ENCODE measurements at places on chromosomes 11 and 22.

GRCh38 chr22:22156716-22157347 is 87.8 kb upstream of the VPREB1 start:
- peak; percentile 84 for DNase-seq

- no peak for DNase-seq
These were observed 3.1 kb downstream of the FAM118A start for GRCh38 chr22:45312856-45313255.

DNA sequence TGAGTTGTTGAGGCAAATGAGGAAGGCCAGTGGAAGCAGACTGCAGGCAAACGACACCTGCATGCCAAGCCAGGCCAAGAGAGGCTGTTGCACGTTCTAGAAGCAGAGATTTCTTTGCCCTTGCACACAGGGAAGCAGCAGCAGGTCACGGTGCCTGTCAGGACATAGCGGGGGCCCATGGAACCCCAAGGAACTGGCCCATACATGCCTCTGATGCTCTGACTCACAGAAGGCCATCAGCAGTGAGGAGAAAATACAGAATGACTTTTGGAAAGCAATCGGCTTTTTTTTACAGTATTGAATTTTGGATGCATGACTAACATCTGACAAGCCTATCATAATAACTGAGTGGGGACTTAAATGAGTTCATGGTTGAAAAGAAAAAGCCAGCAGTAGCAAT is 123.9 kb downstream of the MPPED1 start:
- no peak for DNase-seq

DNA sequence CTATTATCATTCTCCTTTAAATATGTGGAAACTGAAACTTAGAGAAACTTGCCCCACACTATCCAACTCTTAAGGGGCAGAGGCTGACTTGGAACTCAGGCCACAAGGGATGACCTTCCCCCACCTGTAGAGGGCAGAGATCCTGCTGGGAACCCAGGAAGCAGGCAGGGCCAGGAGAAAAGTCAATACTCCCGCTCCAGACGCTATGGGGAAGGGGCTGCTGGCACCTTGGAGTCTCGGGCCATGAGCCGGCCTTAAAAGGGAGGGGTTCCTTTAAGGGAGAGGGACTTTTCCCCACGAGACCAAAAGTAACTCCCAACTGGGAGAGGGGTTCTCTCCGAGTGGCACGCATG is 620 bp upstream of the ANO5 start:
- peak; percentile 44 for DNase-seq

- no peak for DNase-seq
These were observed 456.5 kb upstream of the CNTN5 start for GRCh38 chr11:98564233-98564632.

DNA sequence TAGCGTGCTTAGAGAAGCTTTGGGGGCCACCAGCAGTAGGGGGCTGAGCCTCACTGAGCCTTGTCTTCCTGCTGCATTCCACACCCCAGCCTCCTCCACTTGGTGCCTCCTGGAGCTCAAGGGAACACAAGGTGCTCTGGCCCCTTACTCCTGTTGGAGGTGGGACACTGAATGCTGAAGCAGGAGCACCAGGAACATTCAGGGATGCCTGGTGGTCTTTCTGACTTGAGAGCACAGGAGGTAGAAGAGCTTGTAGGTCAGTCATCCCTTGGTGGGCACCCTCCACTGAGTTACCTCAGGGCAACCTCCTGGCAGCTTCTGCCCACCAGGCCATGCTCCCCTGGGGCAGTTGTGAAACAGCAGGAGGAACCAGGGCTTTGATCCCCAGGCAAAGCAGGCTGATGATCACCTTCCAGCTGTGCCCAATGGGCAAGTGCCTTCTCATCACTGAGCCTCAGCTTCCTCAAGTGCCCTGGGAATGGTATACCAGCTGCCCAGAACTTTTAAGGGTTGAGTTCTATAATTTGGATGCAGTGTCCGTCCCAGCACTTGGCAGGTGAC is 50.1 kb downstream of the CABIN1 start:
- no peak for DNase-seq

DNA sequence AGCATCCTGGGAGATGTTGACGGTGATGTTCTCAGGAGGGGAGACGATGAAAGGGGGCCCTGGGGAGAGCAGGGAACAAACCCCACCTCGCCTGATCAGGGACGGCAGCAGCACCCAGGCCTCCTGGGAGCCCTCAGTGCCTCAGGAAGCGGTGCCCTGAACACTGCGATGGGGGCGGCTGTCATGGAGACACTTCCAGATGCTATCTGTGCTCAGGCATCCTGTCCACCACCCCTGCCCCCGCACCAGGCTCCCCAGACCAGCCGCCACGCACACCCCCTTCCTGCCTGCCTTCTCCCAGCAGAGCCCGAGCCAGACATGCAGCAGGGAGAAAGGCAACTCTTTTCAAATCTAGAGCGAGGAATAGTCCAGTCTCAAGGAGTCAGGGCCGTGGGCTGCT is 20.6 kb downstream of the IGSF9B start:
- no peak for DNase-seq

DNA sequence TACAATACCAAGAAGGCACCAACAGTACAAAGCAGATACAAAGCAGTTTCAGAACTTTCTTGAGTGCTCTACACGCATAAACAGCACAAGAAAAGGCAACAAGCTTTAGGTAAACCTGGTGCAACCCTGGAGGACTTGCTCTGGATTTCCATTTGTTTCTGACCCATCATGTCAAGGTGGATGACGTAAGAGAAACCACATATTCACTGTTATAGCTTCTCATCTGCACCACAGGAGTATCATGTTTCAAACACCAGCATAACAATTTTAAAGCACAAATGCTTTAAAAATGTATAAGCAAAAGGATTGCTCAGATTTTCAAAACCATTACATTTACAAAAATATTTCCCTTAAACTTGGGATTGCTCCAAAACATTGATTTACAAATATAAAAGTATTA is 25.0 kb upstream of the YPEL1 start:
- DNase-seq: no peak

DNA sequence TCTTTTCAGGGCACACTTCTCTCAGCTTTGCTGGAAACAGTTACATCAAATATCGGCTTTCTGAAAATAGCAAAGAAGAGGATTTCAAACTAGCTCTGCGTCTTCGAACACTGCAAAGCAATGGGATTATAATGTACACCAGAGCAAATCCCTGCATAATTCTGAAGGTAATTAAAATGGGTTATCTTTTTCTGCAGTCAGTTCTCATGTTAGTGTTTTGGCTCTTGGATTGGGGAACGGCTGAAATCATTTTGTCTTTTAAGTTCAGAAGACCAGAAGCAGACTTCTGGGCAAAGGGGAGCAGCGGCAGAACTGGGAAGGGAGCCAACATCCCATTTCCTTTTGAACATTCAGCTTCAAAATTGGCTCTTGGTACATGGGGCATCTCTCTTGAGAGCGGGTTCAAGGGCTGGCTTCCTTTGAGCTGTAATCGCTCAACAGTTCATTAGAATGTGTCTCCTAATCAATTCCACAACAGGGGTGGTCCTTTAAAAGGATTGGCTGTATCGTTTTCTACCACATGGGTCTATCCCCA is 110.2 kb upstream of the MTNR1B start:
- no peak for DNase-seq

GRCh38 chr11:10522921-10523320 is 18.1 kb downstream of the RNF141 start:
- no peak for DNase-seq

- DNase-seq: no peak
These were observed 91.2 kb downstream of the LUZP2 start for GRCh38 chr11:24588081-24588480.

DNA sequence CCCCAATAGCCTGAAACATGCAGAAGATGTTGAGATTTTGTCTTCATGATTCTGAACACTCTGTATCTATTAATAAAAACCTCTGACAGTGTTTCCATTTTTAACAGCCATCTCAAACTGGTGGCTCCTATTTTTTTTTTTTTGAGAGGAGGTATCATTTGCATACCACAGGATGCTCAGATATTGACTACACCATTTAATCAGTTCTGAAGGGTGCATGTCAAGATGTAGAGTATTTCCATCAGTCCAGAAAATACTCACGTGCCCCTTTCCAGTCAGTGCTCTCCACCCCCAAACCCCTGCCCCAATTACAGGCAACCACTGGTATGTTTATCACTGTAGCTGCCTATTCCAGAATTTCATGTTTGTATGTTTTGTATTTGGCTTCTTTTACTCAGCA is 85.3 kb upstream of the SORL1-AS1 start:
- no peak for DNase-seq

GRCh38 chr22:26082866-26083265 is 86.4 kb upstream of the SEZ6L start:
- DNase-seq: no peak

DNA sequence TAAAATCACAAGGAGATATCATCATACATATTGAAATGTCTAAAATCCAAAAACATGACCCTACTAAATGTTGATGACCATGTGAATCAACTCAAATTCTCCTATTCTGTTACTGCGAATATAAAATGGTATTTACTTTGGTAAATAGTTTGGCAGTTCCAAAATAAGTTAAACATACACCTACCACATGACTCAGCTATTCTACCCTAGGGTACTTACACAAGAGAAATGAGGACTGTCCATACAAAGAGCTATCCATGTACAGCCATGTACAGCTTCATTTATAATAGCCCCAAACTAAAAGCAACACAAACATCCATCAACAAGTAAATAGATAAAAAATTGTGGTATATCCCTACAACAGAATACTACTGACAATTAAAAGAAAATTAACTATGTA is 346.1 kb upstream of the TENM4 start:
- DNase-seq: no peak

GRCh38 chr11:123448823-123449222 is 18.8 kb downstream of the GRAMD1B start:
- no peak for DNase-seq

GRCh38 chr11:84590106-84590505 is 1037.0 kb downstream of the DLG2 start:
- no peak for DNase-seq

- no peak for DNase-seq
These were observed 57.0 kb downstream of the PRCP start for GRCh38 chr11:82843057-82843795.

- DNase-seq: no peak
These were observed 12.0 kb upstream of the LAYN start for GRCh38 chr11:111528557-111528956.

DNA sequence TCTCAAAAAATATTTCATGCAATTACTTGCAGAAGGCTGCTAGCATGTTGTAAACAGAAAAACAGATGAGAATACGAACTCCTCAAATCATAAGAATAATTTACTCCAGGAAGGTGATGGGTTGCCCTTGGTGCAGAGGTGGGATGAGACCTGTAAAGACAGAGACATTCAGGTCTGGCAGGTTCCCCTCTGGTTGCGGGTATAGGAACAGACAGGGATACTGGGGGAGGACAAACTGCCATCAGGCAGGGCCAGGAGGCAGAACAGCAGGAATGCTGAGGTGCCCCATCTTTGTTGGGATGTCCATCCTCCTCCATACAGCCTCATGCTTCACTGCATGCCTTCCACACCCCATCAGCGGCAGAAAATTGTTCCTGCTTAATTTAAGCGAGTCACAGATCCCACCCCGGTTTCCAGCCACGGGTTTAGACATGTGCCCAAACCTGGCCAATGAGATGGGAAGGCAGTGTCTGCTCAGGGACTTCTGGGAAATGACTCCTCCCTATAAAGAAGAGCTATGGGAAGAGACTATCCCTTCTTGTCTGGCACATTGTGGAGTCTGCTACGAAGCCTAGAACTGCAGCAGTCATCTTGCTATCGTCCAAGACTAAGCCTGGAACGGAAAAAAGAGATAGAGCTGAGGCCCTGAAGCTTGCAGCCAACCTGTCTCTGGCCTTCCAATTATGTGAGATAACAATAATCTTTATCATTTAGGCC is 23.1 kb upstream of the IRAG1 start:
- no peak for DNase-seq

DNA sequence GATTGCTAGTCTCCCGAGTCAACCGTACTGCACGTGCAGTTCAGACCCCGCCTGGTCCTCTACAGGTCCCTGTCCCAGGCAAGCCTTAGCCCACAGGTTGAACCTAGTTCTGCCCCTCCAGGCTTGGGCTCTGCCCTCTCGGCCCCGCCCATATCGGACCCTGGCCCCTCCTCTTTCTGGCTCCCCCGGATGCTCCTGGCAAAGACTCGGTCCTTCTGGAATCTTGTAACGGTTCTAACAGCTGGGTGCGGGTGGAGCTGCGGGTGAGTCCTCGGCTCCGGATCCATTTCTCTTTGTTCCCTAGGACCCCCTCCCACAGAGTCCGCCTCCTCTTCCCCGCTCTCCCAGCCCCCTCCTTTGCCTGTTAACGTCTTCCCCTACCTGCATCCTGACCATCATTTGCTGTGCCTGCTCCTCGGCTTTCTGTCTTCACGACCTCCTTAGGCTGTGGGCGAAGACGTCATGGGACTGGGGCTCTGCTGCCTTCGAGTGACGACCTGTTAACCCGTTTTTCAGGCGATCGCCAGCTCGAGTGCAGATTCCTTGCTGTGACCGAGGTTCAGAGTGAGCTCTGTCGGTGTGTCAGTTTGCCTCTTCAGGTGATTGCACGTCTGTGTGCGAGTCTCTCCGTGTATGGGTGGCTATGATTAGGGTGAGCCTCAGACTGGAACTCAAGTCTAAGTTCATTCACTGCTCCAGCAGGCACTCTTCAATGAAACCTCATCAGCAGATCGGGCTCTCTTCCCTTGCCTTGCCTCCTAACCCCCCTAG is at the start of gene DNHD1:
TSS of gene DNHD1 (plus strand) at position 212 of the 771 bp plus-strand sequence. CDS start 936 bp downstream, outside the sequence.
- no peak for DNase-seq

GRCh38 chr11:59676205-59676604 is 7.4 kb upstream of the PATL1 start:
- DNase-seq: no peak

GRCh38 chr11:123640677-123641494 is 13.5 kb downstream of the SCN3B start:
- DNase-seq: peak; percentile 77

DNA sequence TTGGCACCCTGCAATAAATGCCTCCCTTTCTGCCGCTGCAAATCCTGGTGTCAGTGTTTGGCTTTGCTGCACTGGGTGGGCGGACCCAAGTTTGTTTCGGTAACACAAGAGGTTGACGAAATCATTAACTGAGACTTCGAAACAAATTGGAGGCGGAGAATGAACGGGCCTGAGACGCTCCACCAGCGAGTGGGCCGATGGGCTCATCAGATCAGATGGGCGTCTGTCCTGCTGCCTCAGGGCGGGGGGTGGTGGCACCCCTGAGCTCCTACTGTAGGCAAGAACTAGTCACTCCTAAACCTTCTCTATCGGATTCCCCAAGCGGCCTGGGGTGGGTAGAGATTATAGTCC is 918 bp upstream of the CAPN5 start:
- DNase-seq: no peak

DNA sequence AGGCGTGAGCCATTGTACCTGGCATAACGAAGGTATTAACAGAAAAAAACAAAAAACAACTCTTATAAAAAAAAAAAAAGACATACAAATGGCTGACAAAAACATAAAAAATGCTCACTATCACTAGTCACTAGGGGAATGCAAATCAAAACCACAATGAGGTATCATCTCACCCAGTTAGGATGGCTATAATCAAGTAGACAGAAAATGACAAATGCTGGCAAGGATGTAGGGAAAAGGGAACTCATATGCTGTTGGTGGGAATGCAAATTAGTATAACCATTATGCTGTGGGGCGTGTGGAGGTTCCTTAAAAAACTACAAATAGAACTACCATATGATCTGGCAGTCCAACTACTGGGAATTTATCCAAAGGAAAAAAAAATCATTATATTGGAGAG is 17.0 kb downstream of the THY1 start:
- no peak for DNase-seq

- no peak for DNase-seq
These were observed 887 bp downstream of the TRPC6 start for GRCh38 chr11:101582989-101583250.

GRCh38 chr11:121426476-121427399 is 25.4 kb upstream of the SORL1 start:
- DNase-seq: peak; percentile 42

- DNase-seq: no peak
These were observed 53.6 kb downstream of the APOL3 start for GRCh38 chr22:36106910-36107309.

Data from HEK293T (cell line).